ENCODE measurements at places on chromosomes 2 and 18.

DNA sequence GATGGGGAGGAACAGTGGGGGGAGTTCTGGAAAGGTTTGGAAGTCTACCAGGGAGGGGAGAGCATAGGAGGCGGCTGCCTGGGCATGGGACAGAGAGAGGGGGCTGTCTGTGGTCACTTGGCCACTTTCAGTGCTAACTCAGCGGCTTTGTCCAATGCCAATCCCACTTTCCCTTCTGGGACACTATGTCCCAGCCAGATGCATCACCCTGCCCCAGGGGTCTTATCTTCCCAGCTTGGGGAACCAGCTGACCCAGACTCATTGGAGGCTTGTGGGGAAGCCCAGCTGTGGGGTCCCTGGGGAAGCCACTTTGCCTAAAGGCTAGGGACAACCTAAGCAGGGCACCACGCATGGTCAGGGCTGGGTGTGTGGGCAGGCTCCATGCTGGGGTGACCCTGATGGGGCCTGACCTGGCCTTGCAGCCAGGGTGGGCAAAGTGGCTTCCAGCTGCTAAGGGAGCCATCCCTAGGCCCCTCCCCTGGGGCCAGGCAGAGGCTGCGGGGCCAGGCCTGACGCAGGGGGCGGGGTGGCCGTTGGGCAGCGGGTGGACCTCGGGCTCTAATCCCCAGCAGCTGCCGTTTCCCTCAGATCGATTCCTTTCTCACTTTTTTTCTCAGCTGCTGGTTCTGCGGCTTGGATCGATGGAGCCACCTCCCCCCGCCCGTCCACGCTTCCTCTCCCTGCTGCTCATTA is 1.6 kb upstream of the ASIC4 start:
- no peak for DNase-seq

DNA sequence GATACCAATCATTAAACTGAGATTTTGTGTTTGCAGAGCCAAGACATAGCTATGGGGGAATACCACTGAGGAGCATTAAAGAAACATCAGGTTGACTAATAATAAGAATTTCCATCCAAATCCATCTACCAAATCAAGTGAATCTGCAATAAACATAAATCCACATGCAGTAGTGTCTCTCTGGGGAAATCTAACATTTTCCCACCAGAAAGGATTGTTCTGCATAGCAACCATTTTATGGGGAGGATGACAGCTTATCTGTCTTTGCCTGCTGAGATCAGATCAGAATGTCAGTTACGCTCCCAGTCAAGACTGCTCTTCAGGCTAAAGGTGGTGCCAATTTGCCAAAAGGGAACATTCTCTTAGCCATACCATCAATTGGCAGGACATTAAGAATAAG is 1098.9 kb upstream of the CHAC2 start:
- DNase-seq = no peak

DNA sequence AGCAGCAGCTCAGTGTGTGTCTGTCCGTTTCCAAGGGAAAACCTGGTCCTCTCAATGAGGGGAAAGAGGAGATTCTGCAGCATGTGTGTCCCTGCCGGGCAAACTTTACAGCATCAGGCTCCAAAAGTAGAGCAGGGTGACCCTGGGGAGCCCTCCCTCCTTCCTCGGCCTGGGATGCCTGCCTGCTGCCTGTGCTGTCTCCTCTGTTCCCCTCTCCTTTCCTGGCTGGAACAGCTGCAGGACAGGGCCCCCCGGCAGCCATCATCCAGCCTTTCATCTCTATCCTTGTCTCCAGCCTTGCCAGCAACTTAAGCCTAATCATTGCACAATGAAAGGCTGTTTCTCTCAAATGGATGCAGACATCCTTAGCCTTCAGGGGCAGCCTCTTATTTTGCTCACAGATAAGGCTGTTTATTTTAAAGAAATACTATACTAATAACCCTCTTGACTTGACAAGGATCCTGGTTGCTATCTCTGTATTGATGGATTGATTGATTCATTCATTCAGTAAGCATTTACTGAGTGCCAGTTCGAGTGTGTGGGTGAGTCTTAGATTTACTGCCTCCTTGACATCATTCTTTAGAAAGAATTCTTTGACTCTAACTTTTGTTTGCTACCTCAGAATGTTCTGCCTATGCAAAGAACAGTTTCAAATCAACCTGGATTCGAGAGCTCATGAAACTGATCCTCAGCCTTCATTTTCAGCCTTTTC is 40.6 kb upstream of the EDAR start:
- DNase-seq = no peak

GRCh38 chr2:641872-642815 is 35.1 kb downstream of the TMEM18 start:
- DNase-seq = no peak

All from hepatocyte (in vitro differentiated cells).